Stimulated activated CD4-positive, alpha-beta T cell treated with anti-CD3 and anti-CD28 coated beads, Interleukin-15, amount 100 ng/mL, for 48 hours (primary cell): ENCODE measurements at places on chromosomes 4 and X.

DNA sequence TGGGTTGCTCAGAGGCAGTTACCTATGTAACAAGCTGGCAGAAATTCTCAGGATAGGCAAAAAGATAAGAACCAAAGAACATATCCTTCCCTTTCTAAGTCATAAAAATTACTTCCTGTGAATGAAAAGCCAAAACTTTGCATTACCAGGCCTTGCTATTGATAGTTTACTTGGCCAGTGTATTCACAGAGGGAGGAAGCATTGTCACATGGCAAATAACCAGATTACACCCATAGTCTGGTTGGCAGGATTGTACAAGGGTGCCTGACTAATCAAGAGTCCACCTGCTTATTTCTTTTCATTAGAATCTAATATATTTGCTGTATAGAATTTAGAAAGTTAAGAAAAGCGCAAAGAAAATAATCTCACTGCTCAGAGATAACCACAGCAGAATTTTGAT lies 14.1 kb downstream of the XIAP start:
- no peak for DNase-seq

- peak; percentile 43 for DNase-seq
Measured at GRCh38 chrX:110407910-110408545, 49.4 kb downstream of the RTL9 start.

DNA sequence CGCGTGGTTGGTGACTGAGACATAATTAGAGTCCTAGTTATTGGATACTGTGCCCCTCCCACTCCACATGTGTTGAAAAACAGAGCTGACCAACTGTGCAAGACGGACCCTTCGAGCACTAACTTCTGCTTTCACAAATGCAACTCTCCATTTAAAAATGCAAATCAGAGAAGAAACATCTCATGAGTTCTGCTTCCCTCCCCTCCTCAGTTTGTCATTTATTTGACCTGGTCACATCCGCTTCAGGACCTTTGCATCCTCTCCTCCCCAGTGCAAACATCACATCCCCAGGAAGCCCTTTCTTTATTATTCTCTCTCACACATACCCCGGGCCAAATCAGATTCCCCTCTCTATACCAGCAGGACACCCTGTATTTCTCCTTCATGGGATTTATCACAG lies 38.1 kb upstream of the NOCT start:
- no peak for DNase-seq

- DNase-seq, result no peak
Measured at GRCh38 chr4:130080872-130081451, 985.0 kb downstream of the C4orf33 start.

- DNase-seq, result no peak
Measured at GRCh38 chr4:10162341-10163000, 45.9 kb upstream of the WDR1 start.

DNA sequence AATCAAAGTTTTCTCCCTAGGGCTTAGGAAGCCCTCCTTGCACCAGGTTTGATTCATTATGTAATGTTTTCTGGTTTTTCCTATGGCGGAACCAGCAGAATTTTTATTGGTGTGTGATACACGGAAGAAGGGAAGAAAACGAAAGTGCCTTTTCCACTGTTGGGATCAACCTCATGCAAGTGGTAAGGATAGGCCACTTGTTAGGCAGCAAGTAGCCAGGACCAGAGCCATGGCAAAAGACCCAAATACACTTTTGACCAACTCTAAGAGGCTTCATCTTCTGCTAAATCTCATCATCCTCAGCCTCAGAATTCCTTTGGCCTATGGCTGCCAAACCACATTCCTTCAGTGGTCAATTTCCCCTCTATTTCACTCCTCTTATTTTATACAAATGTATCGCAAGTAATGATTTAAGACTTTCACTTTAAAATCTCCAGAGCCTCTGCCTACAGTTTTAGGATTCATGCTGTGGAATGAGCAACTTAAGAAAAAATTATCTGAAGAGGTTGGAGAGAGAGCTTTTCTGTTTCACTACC lies 21.2 kb downstream of the PPAT start:
- DNase-seq, result no peak

DNA sequence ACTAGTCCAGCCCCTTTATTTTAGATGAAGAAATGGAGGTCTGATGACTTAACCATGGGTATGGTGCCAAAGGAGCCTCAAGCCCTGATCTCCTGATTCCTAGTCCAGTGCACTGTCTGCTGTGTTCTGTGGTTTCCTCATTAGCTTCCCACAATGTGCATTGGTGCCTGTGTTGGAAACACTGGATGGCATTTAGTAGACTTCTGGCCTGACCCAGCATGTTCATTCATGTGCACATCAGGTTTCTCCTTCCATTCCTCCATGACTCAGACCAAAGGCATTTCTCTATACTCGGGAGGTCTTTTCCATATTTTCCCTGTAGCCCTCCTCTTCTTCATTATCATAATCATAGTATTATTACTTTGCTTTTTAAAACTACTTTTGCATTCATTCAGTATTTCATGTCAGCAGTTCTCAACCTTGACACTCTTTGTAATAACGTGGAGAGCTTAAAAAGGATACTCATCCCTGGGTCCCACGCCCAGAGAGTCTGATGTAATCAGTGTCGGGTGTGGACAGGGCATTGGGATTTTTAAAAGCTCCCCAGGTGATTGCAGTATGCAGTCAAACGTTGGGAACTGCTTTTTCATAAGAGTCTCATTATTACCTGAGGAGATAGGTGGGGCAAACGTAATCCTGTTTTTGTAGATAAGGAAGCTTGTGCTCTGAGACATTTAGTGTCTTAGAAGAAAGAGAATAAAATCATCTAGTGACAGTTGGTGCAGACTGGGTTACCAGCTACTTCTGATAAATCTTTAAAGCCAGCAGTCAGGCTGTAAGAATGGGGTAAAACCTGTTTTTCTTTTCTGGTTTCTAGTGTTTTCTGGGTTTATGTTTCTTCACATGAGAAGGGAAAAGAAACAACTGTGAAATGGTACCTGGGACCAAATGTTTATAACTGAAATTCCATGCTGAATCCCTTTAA lies 40.9 kb upstream of the XK start:
- no peak for DNase-seq

DNA sequence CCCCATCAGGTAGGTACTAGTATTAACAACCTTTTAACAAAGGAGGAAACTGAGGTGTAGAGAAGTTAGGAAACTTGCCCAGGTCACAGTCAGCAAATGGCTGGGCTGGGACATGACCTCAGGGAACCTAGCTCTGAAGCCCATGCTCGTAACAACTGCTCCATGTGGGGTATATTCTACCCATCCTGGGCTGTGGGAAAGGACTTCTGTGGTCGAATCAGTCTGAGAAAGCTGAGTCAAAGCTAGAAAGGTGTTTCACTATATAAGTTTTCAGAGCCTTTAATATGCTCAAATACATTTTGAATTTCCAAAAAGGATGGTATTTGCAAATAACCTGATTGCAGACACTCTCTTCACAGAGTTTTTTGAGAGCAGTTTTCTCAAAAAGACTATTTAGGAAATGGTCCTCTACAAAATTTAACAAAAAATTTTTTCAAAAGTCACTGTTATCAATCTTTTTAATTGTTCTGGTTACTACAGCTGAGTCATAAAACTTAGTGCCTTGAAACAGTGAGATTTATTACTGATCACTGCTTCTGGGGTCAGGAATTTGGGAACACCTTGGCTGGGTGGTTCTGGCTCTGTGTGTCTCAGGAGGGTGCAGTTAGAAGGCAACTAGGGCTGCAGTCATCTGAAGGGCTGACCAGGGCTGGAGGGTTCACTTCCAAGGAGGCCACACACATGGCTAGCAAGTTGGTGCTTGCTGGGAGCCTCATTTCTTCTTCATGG lies 53.6 kb downstream of the NSG1 start:
- no peak for DNase-seq

GRCh38 chr4:7787067-7787466 lies 152.6 kb downstream of the AFAP1 start:
- no peak for DNase-seq

- no peak for DNase-seq
Measured at GRCh38 chr4:108037884-108038283, 48.2 kb downstream of the HADH start.

GRCh38 chrX:41265615-41266014 lies 68.3 kb upstream of the DDX3X start:
- DNase-seq, result peak; percentile 48

DNA sequence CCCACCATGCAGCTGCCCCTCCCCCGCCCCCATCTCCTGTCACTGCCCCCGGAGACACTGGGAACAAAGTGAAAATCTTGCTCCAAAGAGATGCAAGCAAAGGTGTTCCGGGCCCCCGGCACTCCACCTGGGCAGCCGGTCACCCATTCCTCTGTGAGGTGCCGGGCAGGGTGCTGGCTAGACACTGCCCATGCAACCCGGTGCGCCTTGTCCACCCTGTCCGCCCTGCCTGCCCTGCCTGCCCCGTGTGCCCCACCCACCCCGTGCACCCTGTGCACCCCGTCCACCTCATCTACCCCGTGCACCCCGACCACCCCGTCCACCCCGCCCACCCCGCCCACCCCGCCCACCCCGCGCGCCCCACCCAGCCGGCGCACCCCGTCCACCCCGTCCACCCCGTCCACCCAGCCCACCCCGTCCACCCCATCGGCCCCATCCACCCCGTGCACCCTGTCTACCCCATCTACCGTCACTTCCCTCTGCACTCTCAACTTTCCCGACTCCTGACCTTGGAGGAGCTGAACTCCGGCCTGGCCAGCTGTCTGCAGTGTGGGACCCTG lies 31.9 kb upstream of the FGFR3 start:
- no peak for DNase-seq

DNA sequence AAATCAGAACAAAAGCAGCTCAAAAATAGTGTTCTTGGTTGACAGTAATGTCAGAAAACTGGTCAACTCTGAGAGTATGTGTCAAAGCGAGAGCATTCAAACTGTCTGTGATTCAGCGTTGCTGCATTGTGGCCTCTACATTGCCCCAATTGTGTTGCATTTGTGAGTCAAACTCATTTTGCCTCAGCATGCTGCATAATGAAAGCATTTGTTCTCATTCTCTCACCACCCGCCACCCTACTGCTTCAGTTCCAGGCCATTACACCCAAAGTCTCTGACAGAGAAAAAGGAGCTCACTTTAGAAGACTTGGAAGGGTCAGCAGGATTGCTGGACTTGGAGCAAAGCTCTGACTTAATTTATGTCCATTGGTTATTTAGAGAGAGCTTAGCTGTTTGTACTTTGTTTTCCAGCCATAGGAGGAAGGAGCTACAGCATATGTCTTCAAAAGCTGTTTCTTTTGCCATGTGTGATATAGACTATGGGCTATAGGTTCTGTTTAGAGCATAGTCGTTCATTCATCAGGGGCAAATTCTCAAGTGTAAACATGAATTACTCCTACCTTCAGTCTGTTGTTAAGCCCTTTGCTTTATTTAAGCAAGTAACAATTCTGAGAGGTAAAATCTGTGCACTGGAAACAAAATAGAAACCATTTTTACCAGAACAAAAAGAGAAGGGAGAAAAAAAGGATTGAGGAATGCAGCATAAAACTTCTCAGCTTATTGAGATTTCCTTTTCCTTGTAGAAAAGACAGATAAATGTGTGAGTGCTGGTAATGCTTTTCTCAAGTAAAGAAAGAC lies 153.4 kb upstream of the ANK2 start:
- no peak for DNase-seq

- no peak for DNase-seq
Measured at GRCh38 chr4:70818173-70818855, 21.4 kb downstream of the GRSF1 start.

GRCh38 chr4:61011051-61011450 lies 189.1 kb upstream of the ADGRL3 start:
- no peak for DNase-seq

GRCh38 chr4:113447769-113448168 lies 313.8 kb downstream of the CAMK2D start:
- DNase-seq, result no peak

DNA sequence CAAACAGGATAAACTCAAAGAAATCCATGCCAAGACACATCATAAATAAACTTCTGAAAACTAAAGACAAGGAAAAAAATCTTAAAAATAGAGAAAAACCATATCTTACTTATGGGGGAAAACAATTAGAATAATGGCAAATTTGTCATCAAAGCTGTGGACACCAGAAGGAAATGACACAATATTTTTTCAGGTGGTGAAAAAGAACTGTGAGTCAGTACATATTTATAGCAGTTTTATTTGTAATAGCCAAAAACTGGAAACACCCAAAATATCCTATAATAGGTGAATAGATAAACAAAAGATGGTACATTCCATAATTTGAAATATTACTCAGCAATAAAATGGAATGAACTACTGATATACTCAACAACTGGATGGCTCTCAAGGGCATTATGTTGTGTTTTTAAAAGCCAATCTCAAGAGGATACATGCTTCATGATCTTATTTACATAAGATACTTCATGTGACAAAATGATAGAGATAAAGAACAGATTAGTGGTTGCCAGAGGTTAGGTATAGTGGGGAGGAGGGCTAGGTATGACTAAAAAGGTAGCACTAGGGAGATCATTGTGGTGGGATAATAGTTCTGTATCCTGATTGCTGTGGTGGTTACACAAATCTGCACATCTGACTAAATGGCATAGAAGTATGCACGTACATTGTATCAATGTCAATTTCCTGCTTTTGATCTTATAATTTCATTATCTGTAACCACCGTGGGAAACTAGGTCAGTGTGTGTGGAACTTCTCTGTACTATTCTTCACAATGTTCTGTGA lies 191.9 kb downstream of the PPP1R2C start:
- DNase-seq, result no peak

DNA sequence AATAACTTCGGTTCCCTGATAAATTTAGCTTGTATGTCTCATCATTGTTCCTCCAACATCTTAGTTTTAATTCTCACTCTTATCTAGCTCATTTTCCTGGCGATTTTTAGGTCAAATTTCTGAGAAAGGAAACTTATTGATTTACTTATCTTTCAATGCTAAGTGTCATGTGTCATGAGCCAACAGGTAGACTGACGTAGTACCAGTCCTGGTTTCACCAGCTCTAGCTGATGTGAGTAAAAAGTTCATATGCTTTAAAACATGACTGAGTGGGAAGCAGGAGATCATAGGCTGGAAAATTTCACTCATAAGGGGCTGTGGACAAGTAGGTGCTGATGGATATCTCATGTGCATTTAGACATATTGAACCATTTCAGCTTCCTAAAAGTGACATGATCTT lies 441.7 kb upstream of the NR3C2 start:
- no peak for DNase-seq

DNA sequence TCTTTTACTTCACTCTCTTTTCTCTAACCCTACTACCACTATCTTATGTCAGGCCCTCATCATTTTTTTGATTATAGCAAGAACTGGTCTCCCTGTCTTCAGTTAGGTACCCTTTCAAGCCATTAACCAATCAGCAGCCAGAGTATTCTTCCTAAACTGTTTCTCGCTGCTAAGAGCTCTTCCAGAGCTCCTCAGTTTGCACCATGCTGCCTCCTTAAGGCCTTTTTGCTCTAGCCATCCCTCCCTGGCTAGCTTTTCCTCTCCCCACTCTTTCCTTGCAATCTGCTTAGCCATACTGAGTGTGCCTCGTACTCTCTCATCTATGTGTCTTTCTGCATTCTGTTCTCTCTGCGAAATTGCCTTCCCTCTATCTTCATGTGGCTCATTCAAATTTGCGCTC lies 32.9 kb downstream of the KIF4A start:
- no peak for DNase-seq

DNA sequence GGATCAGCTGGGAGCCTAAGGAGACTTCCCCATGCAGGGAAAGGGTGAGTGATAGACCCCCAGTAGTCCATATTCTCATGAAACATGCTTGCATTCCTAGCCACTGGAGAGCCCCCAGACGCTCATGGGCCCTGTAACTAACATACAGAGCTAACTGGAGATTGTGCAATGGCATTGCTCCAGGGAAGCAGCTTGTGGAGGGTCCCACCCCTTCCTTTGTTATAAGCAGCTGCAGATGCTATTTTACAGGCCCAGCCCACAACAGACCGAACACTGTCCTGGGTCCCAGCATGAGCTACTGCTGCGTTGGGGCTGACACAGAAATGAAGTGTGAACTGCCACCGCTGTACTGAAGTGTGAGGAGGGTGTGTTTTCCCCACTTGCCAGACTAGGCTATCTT lies 1465.7 kb upstream of the DIAPH2 start:
- no peak for DNase-seq
